ENCODE measurements at places on chromosomes 12 and 14.

GRCh38 chr12:22018860-22019259 lies 27.2 kb upstream of the CMAS start:
- DNase-seq = no peak

- DNase-seq = no peak
These were observed 129.8 kb upstream of the KRR1 start for GRCh38 chr12:75641031-75641780.

DNA sequence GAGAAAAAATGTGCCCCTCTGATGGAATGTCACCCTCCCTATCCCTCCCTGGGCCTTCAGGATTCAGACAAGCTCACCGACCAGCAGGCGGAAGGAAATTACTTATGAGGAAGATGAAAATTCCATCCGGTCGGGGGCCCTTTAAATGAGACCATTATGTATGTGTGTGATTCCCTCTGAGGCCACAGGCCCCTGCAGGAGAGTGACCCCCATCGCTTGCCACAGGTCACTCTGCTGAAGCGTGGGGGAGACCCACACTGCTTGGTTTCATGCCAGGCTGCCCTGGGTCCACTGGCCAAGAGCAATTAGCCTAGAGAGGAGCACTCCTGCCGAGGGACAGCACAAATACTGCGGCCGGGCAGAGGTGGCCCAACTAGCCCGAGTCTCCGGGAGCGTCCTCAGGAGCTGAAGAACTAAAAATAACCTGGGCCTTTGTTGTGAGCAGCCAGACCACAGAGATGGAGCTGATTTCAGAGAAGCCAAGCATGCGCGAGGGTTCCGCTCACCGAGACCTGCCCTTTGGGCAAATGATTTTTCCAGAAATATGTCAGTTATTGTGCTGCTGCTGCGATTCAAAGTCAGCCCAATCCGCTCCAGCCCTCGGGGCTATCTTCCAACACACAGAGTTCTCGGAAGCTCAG lies 276.4 kb downstream of the DPF3 start:
- DNase-seq = peak; percentile 65

DNA sequence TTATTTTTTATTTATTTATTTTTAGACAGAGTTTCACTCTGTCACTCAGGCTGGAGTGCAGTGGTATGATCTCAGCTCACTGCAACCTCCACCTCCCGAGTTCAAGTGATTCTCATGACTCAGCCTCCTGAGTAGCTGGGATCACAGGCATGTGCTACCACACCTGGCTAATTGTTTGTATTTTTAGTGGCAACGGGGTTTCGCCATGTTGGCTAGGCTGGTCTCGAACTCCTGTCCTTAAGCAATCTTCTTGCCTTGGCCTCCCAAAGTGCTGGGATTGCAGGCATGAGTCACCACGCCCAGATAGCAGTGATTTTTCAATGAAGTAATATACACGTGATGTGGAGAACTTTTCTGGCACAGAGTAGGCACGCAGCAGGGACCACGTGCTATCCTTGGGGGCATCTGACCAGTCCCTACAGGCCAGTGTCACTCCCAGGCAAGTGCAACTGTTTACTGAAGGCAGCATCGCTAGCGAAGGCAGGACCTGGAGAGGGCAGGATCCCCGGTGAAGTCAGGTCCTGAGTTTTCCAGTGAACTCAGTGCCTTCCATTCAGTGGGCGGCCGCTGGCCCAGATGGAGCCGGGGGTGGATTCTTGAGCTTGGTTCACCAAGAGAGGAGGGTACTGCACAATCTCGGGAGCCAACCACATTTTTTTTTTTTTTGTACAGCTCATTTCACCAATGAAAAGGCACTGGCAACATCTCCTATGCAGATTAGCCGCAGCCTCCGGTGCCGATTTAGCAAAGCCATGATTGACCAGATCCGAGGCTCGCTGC lies 11.1 kb upstream of the CLMN start:
- DNase-seq = peak; percentile 29

GRCh38 chr12:9064201-9064814 lies 51.4 kb downstream of the A2M start:
- DNase-seq = peak; percentile 79

- DNase-seq = no peak
These were observed 2.7 kb downstream of the GPR65 start for GRCh38 chr14:88007608-88008007.

All from right forelimb (tissue), 1 donor.